Dermis blood vessel endothelial cell (primary cell): ENCODE measurements at places on chromosomes 4 and X. TPM values are rescaled to one million over a fixed set of nuclear protein-coding genes. Genes with fewer than 3 reads are reported as not detected.

DNA sequence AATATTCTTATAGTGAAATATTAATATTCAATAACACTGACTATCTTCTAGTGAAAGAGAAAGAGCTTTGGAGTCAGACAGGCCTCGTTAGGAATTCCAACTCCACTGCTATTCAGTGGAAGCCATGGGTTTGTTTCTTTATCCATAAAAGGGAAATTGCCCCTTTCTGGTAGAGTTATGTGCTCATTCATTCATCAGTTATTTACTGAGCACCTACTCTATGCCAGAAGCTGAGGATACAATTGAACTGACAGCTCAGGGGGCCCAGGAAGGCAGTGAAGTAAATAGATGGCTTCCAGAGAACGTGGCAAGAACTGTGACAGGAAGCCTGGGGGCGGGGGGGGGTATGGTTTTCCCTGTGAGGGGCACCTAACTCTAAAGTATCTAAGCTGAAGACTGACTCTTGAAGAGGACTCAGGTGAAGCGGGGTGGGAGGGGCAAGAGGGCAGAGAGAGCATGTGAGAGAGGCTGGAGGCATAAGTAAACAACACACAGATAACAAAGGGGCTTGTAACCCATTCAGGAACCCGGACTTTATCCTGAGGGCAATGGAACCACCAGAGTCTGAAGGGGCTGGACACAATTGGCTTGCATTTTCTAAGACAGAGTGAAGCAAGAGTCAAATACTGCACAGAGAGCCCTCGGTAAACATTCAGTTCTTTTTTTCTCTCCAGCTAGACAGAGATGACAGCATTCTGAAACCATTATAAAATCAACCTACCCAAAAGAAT lies 20.3 kb downstream of the ANXA5 start:
- no peak for DNase-seq

DNA sequence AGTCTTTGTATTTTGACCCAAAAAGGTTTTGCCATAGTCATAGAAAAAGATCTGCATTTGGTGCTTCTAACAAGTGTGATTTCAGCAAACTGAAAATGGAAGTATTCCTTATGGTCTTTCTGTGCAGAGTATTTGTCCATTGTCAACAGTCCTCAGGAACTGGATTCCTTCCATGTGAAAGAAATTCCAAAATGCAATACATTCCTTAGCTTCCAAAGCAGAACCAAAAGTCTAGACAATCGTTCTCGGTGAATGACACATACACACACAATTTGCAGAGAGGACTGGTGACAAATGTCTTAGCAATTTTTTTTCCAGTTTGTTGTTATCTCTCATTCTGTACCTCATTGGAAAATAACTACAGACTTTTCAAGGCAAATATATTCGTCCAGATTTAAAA lies 562.2 kb upstream of the SLIT2 start:
- no peak for DNase-seq

DKK2 gene
- total RNA-seq: not detected in 2 replicates

APEX2 gene
- 8.3 and 12.6 TPM in 2 replicates for total RNA-seq

MORC4 gene
- 11.1 and 14.7 TPM in 2 replicates for total RNA-seq
